ENCODE measurements at places on chromosomes 1 and 21. TPM values are rescaled to one million over a fixed set of nuclear protein-coding genes. Genes with fewer than 3 reads are reported as not detected.
A peak's percentile ranks its signal among the peaks of the same experiment; 100 is the strongest.

DNA sequence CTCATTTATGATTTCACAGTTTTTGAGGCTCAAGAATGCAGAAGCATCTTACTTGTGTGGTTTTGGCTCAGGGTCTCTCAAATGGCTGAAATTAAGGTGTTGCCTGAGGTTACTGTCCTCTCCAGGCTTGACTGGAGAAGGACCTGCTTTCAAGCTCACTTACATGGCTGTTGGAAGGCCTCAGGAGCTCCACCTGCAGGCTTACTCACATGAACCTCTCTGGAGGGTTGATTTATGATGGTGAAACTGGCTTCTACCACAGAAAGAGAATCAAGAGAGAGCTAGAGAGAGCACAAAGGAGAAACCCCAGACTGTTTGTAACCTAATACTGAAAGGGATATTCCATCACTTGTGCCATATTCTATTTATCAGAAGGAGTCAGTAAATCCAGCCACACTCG, 6.2 kb upstream of the KCNK2 start:
- peak; percentile 23 for DNase-seq

RPE65 gene
- 0.95 TPM for total RNA-seq

PRELP gene
- total RNA-seq, result not detected

SPRR2A gene
- total RNA-seq, result not detected

TNFRSF14 gene
- total RNA-seq, result 0.14 TPM

TAL1 gene
- 0.30 TPM for total RNA-seq
